Astrocyte (in vitro differentiated cells and primary cell): ENCODE measurements at places on chromosomes 16 and 17.

DNA sequence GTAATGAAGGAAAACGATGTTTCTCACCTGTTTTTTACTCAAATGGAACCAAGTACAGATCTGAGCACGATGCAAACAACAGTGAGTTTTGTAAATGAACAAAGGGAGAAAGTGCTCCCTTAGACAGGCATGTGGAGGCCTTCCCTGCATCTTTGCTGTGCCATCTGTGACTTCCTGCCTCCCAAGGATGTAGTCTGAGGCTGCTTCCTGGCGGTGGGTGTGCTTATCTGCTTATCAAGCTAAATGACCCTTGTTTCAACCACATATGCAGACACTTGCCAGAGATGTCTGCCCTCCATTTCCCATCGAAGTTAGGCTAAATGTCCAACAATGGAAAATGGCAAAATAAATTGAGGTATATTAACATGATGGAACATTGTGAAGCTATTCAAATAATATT is 34.6 kb downstream of the RGS9 start:
- DNase-seq: no peak

GRCh38 chr17:14321476-14321949 is 20.6 kb downstream of the HS3ST3B1 start:
- peak; percentile 66 for DNase-seq

DNA sequence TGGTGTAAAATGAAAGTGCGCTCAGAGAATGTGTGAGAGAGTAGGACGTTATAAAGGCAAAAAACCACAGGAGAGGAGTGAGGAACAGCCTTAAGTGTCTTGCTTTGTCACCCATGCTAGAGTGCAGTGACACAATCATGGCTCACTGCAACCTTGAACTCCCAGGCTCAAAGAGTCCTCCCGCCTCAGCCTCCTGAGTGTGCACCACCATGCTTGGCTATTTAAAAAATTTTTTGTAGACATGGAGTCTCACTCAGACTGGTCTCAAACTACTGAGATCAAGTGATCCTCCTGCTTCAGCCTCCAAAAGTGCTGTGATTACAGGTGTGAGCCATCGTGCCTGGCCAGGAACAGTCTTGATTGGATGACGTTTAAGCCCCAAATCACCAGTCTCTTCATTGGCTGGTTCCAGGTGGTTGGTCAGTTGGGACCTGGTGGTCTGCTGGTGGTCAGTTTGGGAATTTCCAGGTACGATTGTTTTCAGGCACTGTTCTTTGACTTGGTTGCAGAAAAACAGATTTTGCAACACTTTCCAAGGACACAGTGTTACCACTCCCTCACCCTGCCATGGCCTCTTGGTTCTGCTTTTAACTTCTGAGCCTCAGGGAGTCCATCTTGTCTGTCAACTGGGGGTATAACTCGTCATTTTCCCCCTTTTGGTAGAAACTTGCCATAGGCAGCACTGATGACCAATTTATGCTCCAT is 21.2 kb downstream of the DHODH start:
- DNase-seq: no peak

GRCh38 chr17:28384281-28385036 is 13.0 kb downstream of the SARM1 start:
- DNase-seq: no peak

GRCh38 chr17:9256751-9257629 is 235.7 kb downstream of the NTN1 start:
- DNase-seq: peak; percentile 50

- no peak for DNase-seq
Observed at GRCh38 chr17:83196366-83196765, 117.0 kb downstream of the METRNL start.

DNA sequence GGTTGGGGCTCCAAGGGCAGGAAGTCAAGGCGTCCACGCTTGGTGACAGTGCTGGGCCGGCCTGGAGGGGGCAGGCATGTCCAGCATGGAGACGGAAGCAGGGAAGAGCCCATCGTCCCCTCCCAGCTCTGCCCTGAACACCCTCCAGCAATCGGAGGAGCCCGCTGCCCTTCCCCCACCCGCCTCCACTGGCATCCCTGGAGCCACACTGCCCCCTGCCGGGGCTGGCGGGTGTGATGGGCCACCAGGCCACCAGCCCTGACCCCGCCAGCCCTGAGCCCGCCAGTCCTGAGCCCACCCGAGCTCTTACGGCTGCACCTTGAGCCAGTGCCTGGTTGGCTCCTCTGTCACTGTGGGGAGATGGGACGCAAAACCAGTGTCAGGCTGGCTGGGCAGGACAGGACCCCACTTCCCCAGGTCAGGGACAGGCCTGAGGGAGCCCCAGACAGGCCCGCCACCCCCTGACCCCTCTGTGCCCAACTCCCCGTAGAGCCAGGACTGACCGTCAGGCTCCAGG is 4.1 kb upstream of the CDH15 start:
- peak; percentile 26 for DNase-seq

- no peak for DNase-seq
Observed at GRCh38 chr17:4522661-4523060, 24.0 kb downstream of the SPNS2 start.

DNA sequence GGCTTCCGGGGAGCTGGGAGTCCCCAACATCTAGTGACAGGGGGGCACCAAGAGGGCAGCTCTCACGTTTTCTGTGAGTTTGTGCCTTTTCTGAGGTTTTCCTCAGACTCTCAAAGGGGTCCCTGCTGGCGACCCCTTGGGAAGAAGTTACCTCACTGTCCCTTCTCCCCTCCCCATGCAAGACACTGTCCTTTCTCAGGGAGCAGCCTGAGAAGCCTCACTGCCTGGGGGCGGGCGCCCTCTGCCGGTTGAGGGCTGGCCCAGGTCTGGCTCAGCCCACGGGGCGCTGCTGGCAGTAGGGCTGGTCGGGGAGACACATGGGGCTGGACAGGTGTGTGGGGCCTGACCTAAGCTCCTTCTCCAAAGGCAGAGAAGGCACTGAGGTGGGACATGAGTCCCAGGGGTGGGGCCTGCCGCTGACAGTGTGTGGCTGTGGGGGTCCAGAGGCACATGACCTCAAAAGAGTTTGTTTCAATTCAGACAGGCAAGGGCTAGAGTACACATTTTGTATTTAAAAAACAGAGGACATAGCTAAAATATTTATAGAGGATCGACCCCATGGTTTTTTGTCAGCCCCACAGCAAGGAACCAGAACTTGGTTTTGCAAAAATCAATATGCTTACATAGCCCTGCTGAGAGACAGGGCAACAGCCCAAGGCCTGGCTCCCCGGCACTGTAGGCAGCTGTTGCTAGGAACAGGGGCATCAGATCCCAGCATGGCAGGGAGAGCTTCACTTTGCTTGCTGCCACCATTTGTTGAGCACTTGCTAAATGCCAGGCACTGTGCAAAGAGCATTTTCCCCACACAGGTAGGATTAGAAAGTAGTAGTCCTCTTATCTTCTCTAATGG is 18.5 kb upstream of the ALDH3A1 start:
- no peak for DNase-seq

DNA sequence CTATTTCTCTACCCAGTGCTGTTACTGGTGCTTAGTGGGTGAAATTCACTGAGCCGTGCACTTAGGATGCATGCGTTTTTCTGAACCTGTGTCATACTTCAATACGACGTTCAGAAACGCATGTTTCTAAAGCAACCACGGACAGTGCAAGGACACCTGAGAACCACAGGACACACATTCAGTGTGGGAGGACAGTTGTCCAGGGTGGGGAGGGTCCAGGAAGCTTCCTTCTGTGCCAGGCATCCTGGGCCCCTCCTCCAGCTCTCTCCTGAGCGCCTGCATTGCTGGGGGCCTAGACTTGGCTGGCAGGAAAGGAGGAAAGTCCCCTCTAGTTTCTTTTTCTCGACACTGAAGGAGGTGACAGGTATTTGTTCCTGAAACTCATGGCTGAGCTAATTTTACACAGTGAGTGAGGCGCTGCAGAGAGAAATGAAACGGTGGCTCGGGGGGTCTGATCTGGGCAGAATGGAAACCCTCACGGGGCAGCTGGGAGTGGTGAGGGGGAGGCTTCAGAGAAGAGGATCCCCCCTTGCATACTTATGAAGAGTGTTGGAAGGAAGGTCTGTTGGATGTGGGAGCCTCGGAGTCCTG is 89.9 kb downstream of the IRF8 start:
- DNase-seq: no peak

GRCh38 chr16:74842413-74842812 is 67.8 kb upstream of the FA2H start:
- no peak for DNase-seq

DNA sequence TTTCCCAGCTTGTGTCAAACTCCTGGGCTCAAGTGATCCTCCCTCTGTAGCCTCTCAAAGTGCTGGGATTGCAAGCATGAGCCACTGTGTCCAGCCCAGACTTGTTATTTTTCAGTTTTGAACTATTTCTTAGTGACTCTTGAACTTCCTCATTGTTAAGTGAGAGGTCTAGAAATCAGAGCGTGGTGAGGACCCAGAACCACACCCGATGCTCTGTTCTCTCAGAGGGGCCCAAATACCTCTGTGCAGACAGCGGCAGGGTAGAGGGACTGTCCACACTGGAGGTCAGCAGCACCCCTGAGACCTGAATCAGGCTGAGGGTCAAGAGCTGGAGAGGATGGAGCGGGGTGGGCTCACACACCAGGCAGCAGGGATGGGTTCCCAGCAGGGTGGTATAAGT is 47.7 kb upstream of the MEAK7 start:
- no peak for DNase-seq

DNA sequence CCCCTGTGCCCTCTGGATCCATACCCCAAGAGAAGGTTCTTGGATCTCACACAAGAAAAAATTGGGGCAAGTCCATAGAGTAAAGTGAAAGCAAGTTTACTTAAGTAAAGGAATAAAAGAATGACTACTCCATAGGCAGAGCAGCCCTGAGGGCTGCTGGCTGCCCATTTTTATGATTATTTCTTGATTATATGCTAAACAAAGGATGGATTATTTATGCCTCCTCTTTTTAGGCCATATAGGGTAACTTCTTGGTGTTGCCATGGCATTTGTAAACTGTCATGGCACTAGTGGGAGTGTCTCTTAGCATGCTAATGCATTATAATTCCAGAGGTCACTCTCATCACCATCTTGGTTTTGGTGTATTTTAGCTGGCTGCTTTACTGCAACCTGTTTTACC is 70.8 kb downstream of the NLK start:
- DNase-seq: no peak

- DNase-seq: no peak
Observed at GRCh38 chr16:31329671-31330552, 25.1 kb upstream of the ITGAX start.

GRCh38 chr17:39231591-39232551 is 6.1 kb upstream of the STAC2 start:
- no peak for DNase-seq

DNA sequence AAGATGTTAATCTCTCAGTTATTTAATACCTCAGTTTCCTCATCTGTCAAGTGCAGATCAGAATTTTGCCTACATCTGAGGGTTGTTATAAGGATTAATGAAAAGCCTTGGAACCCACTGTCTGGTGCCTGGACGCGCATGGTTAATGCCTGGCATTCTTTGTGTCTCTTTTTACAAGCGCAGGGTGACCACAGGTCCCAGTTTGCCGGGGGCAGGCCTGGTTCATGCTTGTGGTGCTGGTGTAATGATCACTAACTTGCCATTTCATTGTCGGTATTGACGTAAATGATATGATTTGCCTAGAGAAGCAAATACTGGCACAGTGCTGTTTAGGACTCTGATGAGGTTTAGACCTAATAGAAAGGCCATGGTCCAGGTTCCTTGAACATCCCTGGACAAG is 23.1 kb downstream of the MRC2 start:
- DNase-seq: no peak

DNA sequence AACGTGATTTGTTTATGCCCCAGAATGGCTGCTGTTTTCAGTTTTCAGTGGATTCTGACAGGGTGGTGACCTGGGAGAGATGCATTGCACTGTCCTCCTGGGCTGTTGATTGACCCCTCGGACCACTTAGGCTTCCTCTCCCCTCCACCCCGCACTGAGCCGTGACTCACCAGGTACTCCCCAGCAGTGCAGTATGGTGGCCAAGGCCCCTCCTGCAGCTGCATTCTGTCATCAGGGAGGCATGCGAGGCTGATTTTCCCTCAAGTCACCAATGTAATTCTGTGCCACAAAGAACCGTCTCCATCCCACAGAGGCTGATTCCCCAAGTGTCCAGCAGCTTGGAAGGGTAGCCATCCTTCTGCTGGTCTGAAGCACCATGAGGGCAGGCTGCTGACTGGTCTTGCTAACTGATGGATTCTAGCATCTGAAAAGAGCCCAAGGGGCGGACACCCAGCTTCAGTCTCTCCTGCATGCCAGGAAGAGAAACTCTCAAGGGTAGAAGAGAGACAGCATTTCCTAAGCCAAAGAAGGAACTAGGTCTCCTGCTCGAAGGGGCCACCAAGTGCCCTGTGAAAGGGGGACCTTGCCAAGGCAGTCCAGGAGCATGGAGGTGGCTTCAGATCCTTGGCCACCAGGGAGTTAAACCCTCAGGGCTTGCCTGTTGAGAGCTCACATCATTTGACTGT is 148.1 kb downstream of the SOCS1 start:
- peak; percentile 82 for DNase-seq

GRCh38 chr17:2423271-2423670 is 22.4 kb upstream of the MNT start:
- DNase-seq: no peak

GRCh38 chr17:75673487-75673886 is 6.3 kb downstream of the SAP30BP start:
- DNase-seq: no peak

GRCh38 chr16:68860978-68861892 is 17.9 kb downstream of the TANGO6 start:
- no peak for DNase-seq

GRCh38 chr16:48091117-48091516 is 64.7 kb downstream of the ABCC12 start:
- DNase-seq: no peak
